ENCODE measurements at places on chromosomes 5 and 9. TPM values are rescaled to one million over a fixed set of nuclear protein-coding genes. Genes with fewer than 3 reads are reported as not detected.

GRCh38 chr5:6081727-6082210 lies 296.6 kb downstream of the MED10 start:
- no peak for DNase-seq

GRCh38 chr9:16449076-16449730 lies 421.3 kb downstream of the BNC2 start:
- no peak for DNase-seq

DNA sequence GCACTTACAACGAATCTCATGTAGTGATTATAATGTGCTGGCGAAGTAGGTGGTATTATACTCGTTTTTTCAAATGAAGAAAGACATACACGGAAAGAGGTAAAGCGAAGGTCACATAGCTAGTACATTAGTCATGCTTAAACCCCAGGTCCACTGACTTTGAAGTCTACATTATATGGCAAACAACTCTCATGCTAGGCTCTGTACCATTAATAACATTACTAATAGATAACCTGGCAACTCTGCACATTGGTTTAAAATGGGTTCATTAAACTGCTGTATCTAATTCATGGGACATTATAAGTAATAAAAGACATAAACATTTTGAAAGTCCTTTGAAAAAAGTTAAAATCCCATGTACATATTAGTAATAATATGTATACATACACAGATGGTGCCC lies 21.2 kb downstream of the FYB1 start:
- no peak for DNase-seq

- no peak for DNase-seq
These were observed 512.6 kb downstream of the BNC2 start for GRCh38 chr9:16357828-16358227.

The ATP6V1G1 gene
- 90.6 TPM for total RNA-seq

GRCh38 chr5:95818181-95819147 lies 4.1 kb downstream of the GLRX start:
- no peak for DNase-seq

DNA sequence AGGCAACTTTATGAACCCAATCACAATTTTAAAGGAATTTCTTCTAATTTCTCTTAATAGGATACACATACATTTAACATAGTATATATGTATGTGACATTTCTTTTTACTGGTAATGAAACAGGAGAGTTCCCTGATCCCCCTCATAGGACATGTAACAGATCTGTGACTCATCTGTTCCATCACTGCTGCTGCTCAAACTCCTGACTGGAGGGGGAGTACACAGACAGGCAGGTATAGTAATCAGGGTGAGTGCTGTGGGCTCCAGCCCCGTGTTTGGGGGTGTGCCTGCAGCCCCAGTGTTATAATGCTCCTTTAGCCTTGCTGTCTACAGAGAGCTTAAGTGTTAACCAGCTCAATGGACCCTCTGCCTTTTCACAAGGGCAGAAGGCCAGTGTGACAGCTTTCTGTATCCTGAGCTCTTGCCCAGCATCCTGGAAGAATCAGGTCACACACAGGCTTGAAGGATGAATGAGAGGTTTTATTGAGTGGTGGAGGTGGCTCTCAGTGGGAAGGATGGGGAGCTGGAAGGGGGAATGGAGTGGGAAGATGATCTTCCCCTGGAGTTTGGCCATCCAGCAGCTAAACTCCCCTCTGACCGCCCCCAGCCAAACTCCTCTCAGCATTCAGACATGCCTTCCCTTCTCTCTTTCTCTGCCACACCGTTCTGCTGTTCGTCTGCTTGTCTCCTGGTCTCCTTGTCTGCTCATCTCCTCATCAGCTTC lies 161.3 kb downstream of the ZNF608 start:
- DNase-seq: no peak

The NDFIP1 gene
- total RNA-seq: 40.9 TPM

- DNase-seq: no peak
These were observed 65.8 kb upstream of the SLC25A51 start for GRCh38 chr9:37969558-37970300.

Data from PC-9 (cell line).